Activated T-cell treated with anti-CD3 and anti-CD28 coated beads, Interleukin-2, amount 50 U/mL, for 48 hours (primary cell): ENCODE measurements at places on chromosomes 7 and 10.
A peak's percentile ranks its signal among the peaks of the same experiment; 100 is the strongest.

- DNase-seq: no peak
Measured at GRCh38 chr10:77511498-77512218, 126.0 kb downstream of the KCNMA1 start.

- no peak for DNase-seq
Measured at GRCh38 chr10:90018819-90019218, 317.4 kb downstream of the KIF20B start.

DNA sequence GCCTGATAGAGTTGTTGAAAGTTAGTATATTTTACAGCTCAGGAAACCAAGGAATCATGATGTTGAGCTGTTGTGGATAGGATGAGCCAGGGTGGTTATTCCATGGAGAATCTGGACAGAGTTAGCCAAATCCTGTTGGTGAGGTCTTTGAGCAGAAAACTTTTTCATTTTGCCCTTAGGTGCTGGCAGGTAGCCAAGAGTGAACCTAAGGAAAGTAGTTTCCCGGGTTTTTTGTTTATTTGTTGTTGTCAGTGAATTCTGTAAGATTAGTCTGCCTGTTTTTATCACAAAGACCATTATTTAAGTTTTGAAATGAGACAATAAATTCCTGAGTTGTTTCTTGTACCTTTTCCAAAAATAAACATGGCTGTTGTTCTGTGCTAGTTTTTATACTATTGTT, 61.0 kb downstream of the GALNT11 start:
- DNase-seq: no peak

DNA sequence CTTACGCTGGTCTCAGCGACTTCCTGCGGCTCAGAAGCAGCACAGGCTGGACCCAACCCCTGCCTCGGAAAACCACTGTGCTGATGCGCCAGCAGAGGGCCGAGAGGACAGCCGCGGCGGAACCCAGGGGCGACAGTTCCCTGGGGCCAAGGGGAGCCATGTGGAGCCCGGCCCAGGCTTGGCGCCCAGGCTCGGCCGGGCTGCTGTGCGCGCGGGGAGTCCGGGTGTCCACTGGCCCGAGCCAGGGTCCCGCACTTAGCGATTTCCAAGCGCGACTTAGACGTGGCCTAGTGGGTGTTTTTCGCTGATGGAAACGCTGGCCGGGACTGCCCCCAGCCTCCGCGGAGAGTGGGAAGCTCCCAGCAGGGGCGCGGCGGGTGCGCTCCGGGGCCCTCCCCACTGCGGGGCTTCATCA, 18.6 kb upstream of the ZNF32 start:
- DNase-seq: no peak

GRCh38 chr7:65731562-65732035, 141.3 kb upstream of the VKORC1L1 start:
- peak; percentile 28 for DNase-seq

- DNase-seq: no peak
Measured at GRCh38 chr10:78402591-78402990, 368.9 kb downstream of the RPS24 start.

GRCh38 chr7:71851776-71852498, 560.2 kb downstream of the CALN1 start:
- no peak for DNase-seq
